LHCN-M2 (cell line): ENCODE measurements at places on chromosomes 3 and 15.

- DNase-seq = peak; percentile 28
Observed at GRCh38 chr3:68893600-68894239, 38.6 kb downstream of the TAFA4 start.

DNA sequence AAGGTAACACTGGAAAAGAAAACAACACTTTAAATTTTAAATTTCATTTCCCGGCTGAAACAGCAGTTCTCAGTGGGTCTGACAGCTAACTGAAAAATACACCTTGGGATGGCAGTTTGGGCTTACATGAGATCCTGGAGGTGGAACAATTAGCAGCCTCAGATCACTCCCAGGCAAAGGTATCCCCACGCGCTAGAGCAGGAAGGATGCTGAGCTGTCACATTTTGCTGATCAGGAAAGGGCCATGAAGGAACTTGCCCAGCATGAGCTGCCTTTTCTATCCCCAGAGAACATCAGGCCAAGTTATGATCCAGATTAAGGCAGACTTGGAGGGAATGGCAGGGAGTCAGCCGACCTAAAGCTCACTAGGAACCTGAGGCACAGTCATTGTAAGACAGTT, 204.8 kb upstream of the SLC2A2 start:
- no peak for DNase-seq

- DNase-seq = peak; percentile 7
Observed at GRCh38 chr15:37586976-37587375, 347.5 kb upstream of the TMCO5A start.

GRCh38 chr3:13332740-13333139, 87.4 kb downstream of the NUP210 start:
- no peak for DNase-seq

DNA sequence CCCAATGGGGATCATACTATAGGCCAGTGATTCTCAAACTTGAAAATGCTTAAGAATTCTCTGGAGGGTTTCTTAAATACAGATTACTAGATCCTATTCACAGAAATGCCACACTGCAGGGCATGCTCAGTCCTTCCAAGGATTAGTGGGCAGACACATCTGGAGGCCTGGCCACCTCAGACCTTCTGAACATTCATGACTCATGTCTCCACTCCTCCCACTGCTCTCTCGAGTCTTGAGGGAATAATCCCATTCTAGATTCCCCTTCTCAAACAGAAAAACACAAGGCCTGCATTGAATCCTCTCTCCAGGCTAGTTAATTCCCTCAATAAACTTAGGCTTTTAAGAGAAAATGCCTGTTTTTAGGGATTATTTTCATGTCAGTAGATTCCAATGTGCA, 22.1 kb downstream of the ZNF621 start:
- peak; percentile 86 for DNase-seq

DNA sequence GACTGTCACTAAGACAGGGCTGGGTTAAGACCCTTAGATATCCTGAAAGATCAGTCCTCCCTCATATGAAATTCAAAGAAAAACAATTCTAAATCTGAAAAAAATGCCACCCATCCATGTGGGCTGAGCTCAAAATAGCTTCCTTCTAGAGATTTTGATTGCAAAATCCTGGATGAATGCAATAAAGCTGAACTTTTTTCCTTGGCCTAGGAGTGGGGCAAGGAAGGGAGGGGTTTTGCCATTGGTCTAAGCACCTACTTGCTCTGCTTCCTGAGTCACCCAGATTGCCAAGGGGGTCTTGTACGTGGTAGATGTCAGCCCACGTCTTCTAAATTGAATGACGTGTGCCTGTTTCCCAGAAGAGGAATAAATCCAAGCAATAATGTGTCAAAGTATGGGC, 15.3 kb upstream of the SMAD3 start:
- peak; percentile 62 for DNase-seq

- peak; percentile 48 for DNase-seq
Observed at GRCh38 chr3:179091113-179091512, 19.5 kb upstream of the ZMAT3 start.

GRCh38 chr3:191634902-191635301, 173.9 kb downstream of the PYDC2 start:
- no peak for DNase-seq

- peak; percentile 35 for DNase-seq
Observed at GRCh38 chr3:119346076-119346496, 51.9 kb downstream of the ARHGAP31 start.

GRCh38 chr3:149554826-149555225, 80.3 kb downstream of the TM4SF4 start:
- DNase-seq = peak; percentile 84

DNA sequence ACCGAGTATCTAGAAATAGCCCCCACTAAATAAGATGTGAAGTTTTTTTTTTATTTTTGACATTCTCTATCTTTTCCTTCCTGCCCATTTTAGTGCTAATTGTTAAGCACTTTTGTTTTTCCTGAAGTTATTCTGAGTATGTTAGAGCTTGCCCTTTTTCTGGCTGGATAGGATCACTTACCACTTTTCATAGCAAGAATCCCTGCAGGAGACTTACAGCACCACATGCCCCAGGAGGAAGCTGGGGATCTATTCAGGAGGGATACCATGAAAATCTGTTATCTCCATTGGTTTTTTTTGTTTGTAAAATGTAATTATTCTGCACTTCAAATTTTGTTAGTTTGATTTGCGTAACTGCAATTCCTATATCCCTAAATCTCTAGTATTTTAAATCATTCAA, 968.4 kb downstream of the ZPLD1 start:
- no peak for DNase-seq

- DNase-seq = no peak
Observed at GRCh38 chr3:11411956-11412355, 139.8 kb downstream of the ATG7 start.

DNA sequence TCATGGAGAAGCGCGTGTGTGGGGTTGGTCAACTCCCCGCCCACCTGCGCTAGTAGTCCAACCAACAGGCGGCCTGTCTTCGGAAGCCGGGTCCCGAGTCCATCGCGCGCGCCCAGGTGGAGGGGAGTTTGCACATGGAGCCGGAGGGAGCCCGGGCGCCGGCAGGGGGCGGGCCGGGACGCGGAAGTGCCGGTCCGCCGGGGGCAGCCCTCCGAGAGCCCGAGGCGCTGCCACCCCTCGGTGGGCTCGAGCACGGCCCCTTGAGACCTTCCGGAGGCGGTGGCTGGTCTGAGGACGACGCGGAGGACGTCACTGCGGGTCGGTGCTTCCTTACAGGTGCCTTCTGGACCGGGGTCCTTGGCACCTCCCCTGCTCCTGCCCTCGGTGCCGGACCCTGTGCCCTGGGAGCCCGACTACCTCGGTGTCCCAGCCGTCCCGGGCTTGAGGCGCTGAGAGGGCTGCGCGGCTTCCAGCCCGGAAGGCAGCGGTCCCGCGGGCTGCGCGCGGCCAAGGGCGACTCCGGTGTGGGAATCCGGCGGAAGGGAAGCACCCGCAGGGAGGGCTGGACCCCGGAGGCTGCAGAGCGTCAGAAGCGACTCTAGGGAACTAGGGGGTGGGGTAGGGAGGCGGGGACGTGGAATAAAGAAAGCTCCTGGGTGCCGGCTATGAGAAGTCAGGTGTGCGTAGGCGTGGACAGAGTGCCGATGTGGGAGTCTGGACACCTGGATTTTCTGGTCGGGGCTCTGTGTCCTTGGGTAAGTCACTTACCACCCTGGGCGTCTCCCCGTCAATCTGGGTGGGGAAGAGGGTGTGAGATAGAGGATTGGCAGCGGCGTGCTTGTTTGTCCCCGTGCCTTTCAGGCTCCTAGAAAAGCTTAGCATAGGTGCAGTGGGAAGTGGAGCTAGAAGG, 212.3 kb downstream of the FGF12 start:
- DNase-seq = no peak

DNA sequence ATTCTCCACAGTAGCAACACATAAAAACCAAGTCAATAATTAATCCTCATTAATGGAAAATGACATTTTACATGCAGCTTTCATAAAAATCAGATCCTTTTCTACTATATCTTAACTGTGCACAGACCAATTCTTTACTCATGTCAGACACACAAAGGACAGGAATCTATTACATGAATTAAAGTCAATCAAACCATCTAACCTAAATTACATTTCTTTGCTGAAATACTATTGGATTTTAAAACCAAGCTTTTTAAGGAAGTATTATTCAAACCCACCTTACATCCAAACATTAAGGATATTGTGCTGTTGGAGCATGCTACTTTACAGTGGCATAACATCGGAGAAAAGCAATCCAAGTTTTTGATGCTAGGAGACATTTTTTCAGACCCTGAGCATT, 72.8 kb downstream of the DLG1 start:
- no peak for DNase-seq

DNA sequence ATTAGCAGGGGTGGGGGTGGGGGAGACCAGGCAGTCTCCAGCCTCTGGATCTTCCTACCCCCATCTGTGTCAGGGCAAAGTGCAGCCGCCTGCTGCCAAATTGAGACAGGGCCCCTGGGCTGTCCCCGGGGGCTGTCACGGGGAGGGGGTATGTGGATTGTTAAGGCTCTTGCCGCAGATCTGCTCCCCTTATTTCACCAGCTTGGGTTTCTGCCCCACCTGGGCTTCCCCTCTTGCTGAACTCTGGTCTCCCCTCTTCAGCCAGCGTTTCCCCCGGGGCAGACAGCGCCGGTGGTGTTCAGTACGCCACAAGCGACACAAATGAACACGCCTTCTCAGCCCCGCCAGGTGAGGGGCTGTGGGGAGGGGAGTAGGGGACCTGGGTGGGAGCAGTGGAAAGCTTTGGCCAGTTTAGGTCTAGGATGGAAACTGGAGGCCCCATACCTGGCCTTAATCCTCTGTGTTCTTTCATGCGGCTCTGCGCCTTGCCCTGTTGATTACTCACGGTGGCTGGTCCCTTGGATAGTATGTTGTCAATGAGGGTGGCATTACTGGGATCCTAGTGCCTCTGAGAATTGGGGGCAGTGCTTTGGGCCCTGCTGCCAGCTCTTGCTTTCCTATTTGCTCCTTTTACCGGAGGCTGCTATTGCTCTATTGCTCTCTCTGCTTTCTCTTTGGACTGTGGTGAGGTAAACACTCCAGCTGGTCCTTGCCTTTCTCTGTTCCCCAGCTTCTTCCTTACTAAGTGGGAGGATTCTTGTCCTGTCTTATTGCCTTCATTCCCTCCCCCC, 1.7 kb downstream of the EIF4G1 start:
- no peak for DNase-seq

- no peak for DNase-seq
Observed at GRCh38 chr15:58200739-58201138, 62.6 kb downstream of the AQP9 start.

DNA sequence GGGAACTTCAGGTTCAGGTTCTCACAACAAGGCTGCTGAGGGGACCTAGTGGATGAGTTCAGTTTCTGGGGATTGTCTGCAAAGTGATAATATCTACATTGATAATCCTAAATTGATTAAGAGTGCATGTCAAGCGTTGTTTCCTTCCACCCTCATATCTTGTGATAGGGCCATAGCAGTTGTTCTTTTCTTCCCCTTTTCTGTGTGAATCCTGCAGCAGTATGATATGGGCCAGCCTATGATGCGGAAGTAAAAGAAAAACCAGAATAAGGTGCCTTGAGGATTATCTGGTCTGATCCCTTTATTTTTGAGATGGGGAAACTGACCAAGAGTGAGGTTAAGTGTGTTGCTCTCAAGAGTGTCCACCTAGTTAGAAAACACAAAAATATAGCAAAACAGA, 86.2 kb downstream of the MITF start:
- no peak for DNase-seq

- DNase-seq = peak; percentile 46
Observed at GRCh38 chr15:60462027-60462426, 16.9 kb downstream of the ICE2 start.

- no peak for DNase-seq
Observed at GRCh38 chr3:172876297-172876696, 125.8 kb downstream of the ECT2 start.

DNA sequence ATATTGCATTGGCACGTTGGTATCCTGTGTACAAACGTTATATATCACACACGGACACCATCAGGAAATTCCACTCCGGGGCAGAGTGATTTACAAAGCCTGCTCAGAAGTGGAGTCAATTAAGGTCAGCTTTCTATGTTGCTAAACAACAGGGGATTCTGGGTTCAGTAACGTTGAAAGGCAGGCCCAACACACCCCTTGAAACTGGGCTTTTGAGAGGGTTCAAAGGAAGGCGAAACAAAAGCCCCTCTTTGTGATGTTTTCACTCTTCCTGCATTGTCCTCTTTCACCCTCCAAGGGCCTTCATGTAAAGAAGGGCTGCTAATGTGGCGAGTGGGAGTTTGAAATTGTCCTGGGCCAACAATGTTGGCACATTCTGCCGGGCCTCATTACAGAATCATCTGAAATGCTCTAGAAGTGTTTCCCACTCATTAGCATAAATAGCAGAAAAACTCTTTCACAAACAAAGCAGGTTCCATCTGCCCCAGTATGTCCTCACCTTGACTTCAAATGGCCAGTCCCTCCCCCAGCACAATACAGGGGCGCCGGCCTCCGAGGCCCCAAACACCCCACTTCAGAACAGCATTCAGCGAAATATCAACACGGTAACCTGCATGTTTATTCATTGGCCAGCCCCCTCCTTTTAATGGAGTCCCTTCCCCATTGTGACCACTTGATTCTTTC, 76.4 kb downstream of the HES1 start:
- no peak for DNase-seq

GRCh38 chr3:13716540-13717221, 163.2 kb downstream of the WNT7A start:
- no peak for DNase-seq

DNA sequence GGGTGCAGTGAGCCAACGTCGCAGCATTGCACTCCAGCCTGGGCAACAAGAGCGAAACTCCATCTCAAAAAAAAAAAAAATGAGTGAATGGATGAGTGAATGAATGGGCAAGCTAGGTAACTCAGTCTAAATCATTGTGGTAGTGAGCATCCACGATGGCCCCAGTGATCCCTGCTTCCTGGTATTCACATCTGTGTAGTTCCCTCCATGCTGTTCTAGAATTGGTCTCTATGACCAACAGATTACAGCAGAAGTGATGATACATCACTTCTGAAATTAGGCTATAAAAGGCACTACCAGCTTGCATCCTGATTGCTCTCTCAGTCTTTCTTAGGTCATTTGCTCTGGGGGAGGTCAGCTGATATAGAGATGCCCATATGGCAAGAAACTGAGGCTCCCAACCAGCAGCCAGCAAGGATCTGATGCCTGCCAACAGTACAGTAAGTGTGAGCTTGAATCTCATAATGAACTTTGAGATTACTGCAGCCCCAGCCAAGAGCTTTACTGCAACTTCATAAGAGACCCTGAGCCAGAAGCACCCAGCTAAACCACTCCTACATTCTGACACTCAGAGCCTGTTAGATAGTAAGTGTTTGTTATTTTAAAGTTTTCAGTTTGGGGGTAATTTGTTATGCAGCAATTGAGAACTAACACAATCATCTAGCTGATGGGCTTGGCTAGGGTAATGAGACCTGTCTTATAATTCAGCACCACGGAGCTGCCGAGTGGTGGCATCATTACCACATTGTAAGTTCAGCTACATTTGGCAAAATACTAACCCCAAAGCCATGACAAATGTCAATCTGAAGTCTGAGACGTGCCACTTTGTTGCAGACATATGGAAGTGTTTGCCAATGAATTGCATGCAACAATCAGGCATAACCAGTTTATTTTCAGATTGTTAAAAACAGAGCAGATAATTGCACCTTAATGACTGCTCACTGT, 53.0 kb downstream of the KLHL6 start:
- peak; percentile 32 for DNase-seq
